Ecto neural progenitor cell (in vitro differentiated cells): ENCODE measurements at places on chromosomes 2 and 18.

GRCh38 chr2:179946810-179947615 lies 60.1 kb downstream of the CWC22 start:
- no peak for DNase-seq

GRCh38 chr2:62597323-62597722 lies 91.3 kb upstream of the TMEM17 start:
- DNase-seq = no peak

- no peak for DNase-seq
These were observed 383.1 kb upstream of the ID2 start for GRCh38 chr2:8298783-8299182.

GRCh38 chr2:16142383-16143361 lies 202.3 kb downstream of the MYCN start:
- peak; percentile 25 for DNase-seq

GRCh38 chr2:143146815-143147530 lies 17.8 kb downstream of the ARHGAP15 start:
- no peak for DNase-seq

DNA sequence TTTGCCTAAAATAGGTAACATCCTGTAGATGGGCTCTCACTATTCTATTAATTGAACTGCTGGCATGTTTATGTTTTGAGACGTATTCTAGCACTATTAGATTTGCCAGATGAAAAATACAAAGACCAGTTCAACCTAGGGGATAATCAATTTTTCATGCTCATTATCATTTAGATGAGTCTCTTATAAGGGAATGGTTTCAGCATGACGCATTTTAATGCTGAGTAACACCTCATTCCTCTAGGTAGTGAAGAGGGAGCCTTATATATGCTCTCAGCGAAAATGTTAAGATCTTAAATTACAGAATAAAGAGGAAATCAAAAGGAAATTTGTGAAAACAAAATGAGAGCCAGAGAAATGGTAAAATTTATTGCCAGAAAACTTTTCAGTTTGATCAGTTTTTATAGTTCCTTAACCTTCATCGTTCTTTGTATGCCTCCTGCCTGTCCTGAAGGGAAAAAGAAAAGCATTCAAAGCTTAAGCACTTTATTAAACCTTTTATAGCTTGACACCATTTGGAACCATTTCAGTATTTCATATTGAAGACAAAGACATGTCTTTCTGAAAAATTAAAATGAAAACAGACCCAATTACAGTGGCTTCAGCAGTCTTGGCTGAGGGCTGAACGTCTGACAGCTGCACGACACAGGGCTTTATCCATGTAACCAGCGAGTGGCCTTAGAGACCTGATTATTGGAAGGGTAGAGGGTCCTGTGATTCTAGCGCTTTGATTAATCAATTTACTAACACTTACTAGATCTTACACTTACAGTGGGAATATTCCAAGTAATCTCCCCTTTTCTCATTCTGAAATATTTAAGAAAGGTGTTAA lies 112.8 kb downstream of the ADCYAP1 start:
- DNase-seq = no peak

- peak; percentile 82 for DNase-seq
These were observed 105.4 kb downstream of the ACOXL start for GRCh38 chr2:110837446-110838409.

GRCh38 chr2:38991899-38992298 lies 102.2 kb downstream of the ARHGEF33 start:
- no peak for DNase-seq

GRCh38 chr18:28002841-28003240 lies 174.1 kb downstream of the CDH2 start:
- no peak for DNase-seq

DNA sequence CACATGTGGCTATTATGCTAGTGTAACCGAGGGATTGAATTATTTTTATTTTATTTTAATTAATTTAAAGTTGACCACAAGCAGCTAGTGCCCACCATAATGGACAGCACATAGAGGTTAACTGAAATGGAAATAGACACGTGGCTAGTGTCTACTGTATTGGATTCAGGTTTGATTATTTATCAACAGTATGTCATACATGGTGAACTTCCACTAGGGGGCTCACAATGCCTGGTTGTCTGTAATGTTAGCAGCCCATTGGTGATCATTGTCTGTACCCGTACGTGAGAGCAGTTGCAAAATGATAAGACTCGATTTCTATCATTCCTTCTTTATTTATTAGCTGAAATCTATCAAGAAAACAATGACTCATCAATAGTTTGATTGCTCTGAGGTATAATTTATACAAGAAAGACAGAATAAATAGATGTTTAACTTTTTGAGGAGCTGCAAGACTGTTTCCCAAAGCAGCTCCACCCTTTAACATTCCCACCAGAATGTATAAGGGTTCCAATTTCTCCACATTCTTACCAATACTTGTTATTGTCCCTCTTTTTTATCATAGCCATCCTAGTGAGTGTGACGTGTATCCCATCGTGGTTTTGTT lies 76.5 kb downstream of the CYBRD1 start:
- DNase-seq = peak; percentile 52

DNA sequence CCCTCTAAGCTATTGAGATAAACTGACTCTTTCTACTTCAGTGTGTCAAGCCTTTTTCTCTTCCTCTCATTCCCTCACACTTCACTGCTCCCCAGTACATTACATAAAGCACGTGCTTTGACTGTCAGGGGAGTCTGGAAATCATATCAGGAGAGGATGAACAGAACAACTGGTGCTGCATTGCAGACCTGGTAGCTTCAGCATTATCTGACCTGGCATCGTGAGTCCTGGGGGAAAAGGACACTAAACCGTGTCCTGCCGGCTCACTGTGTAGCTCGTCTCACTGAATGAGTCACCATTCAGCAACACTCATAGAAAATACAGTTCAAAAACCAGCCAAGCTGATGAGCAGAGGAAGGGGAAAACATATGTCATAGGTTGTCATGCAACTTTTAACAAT lies 108.5 kb upstream of the UNC80 start:
- no peak for DNase-seq

- DNase-seq = no peak
These were observed 90.5 kb upstream of the MAPK4 start for GRCh38 chr18:50469380-50469781.

DNA sequence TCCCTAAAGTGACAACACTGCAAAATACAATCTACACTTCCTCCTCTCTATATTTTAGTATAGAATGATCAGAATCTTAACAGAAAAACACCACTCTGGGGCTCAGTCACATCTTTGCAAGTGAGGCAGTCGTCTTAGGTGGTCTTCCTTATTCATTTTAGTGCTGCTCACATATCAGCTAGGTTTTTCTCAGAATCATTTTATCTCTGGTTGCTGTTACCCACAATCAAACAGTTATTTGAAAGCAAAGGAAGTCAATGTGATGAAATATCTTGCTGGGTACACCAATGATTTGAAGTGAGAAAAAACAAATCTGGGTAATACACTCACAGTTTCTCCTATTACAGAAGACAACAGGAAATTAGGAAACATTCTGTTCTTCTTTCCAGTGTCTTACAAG lies 275.2 kb downstream of the DSEL start:
- DNase-seq = no peak

GRCh38 chr2:164837807-164838206 lies 3.8 kb downstream of the COBLL1 start:
- no peak for DNase-seq

DNA sequence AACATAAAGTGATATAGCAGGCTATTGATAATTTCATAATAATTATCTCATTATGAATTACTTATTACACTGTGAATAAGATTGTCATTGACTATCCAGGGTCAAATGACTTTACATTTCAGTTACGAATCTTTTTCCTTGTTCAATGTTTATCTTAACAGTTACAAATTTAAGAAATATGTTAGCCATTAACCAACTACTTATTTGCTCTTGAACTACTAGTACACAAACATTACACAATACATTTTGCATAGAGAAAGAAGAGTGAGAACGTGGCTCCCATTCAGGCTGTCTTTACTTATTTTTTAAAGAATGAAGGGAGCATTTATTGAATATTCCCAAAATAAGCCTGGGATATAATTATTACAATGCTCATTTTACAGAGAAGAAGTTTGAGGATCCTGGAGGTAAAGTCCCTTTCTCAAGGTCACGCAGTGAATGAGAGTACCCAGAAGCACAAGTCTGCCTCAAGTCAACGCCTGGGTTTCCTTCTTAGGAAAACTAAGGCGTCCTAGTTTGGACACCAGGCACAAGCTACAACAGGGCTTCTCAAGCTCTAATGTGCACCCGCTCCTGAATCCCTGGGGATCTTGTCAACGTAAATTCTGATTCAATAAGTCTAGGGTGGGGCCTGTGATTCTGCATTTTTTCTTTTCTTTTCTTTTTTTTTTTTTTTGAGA lies 164.2 kb downstream of the FIGN start:
- no peak for DNase-seq

GRCh38 chr2:81650048-81650971 lies 1345.8 kb upstream of the LRRTM1 start:
- DNase-seq = no peak

GRCh38 chr18:6031002-6031401 lies 135.7 kb upstream of the TMEM200C start:
- no peak for DNase-seq

GRCh38 chr18:35939138-35939537 lies 33.3 kb upstream of the RMP24 start:
- DNase-seq = peak; percentile 55

- no peak for DNase-seq
These were observed 72.5 kb upstream of the CYP1B1 start for GRCh38 chr2:38148501-38148900.

DNA sequence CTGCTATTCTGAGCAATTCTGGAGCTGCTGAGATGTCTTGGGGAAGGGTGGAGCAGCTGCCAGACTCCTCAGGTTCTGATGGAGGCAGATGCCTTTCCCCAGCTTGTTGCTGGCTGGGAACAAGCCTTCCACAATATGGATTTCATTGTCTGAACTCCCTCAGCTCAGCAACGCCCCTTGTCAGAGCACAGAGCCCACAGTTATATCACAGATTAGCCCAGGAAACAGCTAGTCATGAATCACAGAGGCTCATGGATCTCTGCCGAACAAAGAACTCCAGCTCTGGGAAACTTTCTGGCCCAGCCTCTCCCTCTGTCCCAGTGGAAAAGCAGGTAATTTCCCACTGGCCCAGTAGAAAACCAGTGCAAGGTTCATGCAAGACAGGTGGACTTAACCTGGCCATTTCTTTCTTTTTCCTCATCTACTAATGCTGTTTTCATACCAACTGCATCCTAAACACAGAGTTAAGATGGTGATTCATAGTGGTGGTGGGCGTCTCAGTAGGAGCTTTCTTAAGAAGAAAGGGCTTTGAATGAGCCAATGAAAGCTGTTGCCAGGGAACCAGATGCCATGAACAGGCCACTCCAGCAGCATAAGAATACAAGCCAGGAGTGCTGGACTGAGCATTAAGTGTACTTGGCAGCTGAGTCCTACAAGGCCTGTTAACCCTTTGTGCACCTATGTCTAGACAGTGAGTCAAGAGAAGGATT lies 8.7 kb upstream of the KIAA2012 start:
- DNase-seq = peak; percentile 59

- no peak for DNase-seq
These were observed 175.7 kb downstream of the FAM210A start for GRCh38 chr18:13550418-13551304.

DNA sequence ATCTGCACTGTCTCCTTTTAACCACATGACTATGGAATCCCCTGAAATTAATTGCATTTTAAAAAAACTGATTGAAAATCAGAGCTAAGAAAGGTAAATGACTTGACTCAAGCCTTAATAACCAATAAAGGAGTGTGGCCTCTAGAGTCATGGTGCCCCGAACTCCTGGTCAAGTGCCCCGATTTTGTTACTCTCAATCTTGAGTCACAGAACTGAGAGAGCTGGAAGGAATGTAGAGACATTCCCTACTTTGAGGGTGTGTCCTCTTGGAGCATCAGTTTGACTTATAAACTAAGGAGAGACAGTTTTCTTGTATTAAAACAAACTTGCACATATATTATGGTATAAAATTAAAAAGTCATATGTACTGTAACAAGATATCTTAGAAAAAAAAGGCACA lies 2.4 kb downstream of the WDR43 start:
- no peak for DNase-seq

- no peak for DNase-seq
These were observed 157.4 kb downstream of the LTBP1 start for GRCh38 chr2:33104052-33104623.

DNA sequence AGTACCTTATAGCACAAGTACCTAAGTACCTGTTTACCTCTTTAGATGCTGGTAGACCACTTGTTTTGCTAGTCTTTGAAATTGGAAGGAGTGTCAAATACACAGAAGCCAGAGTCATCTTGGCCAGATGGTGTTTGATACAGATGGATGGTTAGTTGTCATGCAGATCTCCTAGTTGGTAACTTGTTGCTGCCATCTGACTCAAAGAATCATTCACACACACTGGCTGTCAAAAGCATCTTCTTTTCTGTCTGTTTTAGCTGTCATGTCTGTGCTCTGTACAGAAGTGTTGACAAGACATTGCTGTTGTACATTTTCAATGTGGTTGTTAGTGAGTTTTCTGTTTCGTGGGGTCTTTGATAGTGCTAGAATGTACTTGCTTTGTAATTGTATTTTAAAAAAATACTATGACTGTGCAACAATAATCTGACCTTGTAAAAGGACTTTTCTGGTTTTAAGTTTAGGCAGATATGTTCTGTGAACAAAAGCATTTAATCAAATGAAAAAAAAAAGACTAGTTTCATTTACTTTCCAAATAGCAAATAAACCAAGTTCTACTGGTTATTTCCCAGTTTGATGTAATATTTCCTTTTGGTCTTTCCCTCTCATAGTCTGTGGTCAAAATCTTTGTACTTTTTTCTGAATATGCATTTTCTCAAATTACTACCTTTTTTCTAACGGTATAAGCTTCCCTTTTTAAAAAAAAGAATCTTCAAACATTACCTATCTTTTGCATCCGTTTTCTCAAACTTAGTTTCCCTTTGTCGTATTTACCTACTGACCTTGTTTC lies 39.9 kb downstream of the TANK start:
- DNase-seq = no peak

GRCh38 chr18:34491719-34492118 lies 218.4 kb upstream of the DTNA start:
- DNase-seq = no peak

DNA sequence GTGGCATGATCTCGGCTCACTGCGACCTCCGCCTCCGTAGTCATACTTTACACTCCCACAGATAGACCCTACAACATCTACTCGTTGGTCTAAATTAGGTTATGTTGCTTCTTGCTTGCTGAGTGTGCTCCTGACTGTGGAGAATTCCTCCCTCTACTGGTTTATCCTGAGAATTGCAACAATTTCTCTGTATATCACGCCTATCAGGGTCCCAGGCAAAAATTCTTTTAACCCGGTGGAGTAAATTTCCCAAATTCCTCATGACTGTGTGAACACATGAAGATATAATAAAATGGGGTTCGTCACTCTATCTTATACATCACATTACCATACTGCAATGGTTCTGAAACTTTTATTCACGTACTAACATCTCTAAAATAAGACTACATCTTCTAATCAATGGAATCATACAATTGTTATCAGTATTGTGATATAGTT lies 156.7 kb downstream of the EVA1A start:
- no peak for DNase-seq

GRCh38 chr2:42227491-42227890 lies 58.3 kb downstream of the EML4 start:
- DNase-seq = no peak
